ENCODE measurements at places on chromosomes 5 and 9. TPM values are rescaled to one million over a fixed set of nuclear protein-coding genes. Genes with fewer than 3 reads are reported as not detected.

The TSTD2 gene
- total RNA-seq, result 45.7 TPM

DNA sequence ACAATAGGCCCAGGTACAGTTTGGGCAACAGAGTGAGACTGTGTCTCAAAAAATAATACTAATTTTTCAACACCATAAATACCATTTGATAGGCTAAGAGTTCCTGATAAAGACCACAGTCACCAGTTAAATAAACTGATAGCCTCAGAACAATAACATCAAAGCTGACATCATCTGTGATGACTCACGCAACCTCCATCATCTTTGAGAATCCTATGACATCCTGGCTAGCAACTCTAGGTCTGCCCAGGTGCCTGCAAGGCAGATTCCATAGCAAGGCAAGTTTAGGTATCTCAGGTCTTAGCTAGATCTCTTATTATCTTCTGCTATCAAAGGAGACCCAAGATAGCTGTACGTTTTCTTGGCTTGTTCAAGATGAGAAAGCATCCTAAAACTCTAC, 30.5 kb upstream of the UBAP2 start:
- H3K27me3 ChIP-seq, result no peaks in the 10 kb centered on the region
- no peak overlapping the region for H3K4me3 ChIP-seq
- no peaks in the 10 kb centered on the region for H3K36me3 ChIP-seq
- no peak for DNase-seq
- H3K4me1 ChIP-seq, result peaks cover 4% of the 10 kb centered on the region
- no peak overlapping the region for H3K27ac ChIP-seq

The CNTNAP3B gene
- total RNA-seq, result 7.4 TPM

DNA sequence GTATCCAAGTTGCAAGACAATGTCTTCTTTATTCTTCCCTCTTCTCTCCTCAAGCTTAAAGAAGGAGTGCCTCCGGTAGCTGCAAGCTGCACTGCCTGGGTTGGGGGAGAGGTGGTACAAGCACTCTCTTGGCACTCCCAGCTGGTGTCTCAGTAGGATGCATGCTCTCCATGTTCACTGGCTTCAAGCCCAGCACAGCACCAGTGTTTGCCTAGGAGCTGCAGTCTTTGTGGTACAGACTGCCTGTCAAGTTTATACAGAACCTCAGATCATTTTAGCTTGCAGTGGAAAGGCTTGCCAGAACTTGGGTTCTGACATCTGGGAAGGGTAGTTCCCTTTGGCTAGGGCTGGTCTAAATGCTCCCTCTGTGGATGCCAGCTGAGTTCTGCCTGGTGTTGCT, 505.6 kb downstream of the MAN2A1 start:
- H3K4me3 ChIP-seq, result no peak overlapping the region
- DNase-seq, result no peak
- no peaks in the 10 kb centered on the region for H3K4me1 ChIP-seq
- H3K27ac ChIP-seq, result no peak overlapping the region
- H3K27me3 ChIP-seq, result no peaks in the 10 kb centered on the region

- H3K27me3 ChIP-seq, result no peaks in the 10 kb centered on the region
- no peaks in the 10 kb centered on the region for H3K4me1 ChIP-seq
- H3K4me3 ChIP-seq, result no peak overlapping the region
- H3K36me3 ChIP-seq, result no peaks in the 10 kb centered on the region
- DNase-seq, result no peak
Measured at GRCh38 chr5:56175488-56175887, 57.6 kb downstream of the ANKRD55 start.

The ANGPTL2 gene
- 5.3 TPM for total RNA-seq

The C6 gene
- total RNA-seq, result 0.74 TPM

- H3K36me3 ChIP-seq, result peaks cover 1% of the 10 kb centered on the region
- peaks cover 15% of the 10 kb centered on the region for H3K4me1 ChIP-seq
- no peak overlapping the region for H3K4me3 ChIP-seq
Measured at GRCh38 chr9:18688581-18689565, 214.9 kb downstream of the ADAMTSL1 start.

GRCh38 chr5:178069909-178070308, 43.4 kb upstream of the N4BP3 start:
- no peak overlapping the region for H3K27ac ChIP-seq
- H3K27me3 ChIP-seq, result peaks cover 12% of the 10 kb centered on the region
- DNase-seq, result no peak
- H3K4me1 ChIP-seq, result no peaks in the 10 kb centered on the region

DNA sequence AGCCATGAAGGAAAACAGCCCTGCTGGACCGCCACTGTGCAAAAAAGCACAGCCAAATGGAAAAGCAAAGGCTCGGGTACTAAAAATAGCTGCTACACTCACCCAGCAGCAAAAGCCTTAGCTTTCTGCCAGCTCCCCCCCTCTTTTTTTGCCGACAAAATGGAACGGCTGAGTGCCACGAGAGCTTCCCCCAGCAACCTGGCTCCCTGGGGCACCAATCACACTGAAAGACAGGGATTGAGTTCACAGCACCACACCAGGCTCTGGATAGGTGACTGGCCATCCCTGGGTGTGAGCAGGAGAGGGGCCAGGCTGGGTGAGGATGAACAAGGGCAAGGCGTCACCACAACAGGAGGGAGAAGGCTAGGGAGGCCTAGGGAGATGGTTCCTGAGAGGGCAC, 66.7 kb downstream of the SIL1 start:
- peaks cover 23% of the 10 kb centered on the region for H3K4me1 ChIP-seq
- H3K27me3 ChIP-seq, result no peaks in the 10 kb centered on the region

DNA sequence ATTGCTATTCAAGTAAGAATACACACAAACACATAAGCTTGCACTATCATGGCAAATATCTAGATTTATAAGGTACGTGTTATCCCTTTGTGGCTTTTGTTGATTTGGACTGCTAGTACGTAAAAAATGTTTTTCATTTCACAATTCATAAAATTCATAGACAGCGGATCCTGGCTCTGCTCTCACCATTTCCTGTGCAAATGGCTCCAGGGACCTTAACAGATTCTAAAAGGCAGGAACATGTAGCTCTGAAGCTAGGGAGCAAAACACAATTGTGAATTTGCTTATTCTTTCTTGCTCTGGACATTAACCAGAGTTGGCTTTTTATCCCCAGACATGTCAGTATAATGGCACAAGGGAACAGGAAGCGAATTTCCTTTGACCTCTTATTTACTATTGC, 1019.9 kb upstream of the WWC1 start:
- H3K27ac ChIP-seq, result no peak overlapping the region
- no peak for DNase-seq
- H3K4me1 ChIP-seq, result no peaks in the 10 kb centered on the region
- H3K36me3 ChIP-seq, result no peaks in the 10 kb centered on the region

DNA sequence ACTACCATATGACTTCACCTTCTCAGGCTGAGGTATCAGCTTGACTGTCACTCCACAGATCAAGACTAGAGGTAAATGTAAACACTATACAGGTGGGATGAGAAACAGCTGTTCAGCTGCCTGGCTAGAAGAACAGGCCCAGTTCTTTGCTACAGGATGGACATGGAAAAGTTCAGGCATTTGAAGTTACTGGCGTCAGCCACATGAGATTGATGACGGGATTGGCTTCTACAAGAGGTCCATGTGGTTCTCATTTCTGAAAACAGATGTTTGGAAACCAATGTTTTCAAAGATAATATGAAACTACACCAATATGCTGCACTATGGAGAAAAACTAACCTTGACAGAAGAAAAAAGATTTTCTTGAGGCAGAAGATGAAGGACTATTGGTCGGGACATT, 324.1 kb downstream of the CDH10 start:
- H3K36me3 ChIP-seq, result no peaks in the 10 kb centered on the region
- no peaks in the 10 kb centered on the region for H3K27me3 ChIP-seq
- no peak for DNase-seq
- no peak overlapping the region for H3K4me3 ChIP-seq
- no peaks in the 10 kb centered on the region for H3K4me1 ChIP-seq

GRCh38 chr9:38255599-38255998, 136.9 kb upstream of the ALDH1B1 start:
- DNase-seq, result no peak
- H3K4me3 ChIP-seq, result no peak overlapping the region
- H3K4me1 ChIP-seq, result no peaks in the 10 kb centered on the region
- peaks cover 4% of the 10 kb centered on the region for H3K27me3 ChIP-seq
- peaks cover 2% of the 10 kb centered on the region for H3K36me3 ChIP-seq

DNA sequence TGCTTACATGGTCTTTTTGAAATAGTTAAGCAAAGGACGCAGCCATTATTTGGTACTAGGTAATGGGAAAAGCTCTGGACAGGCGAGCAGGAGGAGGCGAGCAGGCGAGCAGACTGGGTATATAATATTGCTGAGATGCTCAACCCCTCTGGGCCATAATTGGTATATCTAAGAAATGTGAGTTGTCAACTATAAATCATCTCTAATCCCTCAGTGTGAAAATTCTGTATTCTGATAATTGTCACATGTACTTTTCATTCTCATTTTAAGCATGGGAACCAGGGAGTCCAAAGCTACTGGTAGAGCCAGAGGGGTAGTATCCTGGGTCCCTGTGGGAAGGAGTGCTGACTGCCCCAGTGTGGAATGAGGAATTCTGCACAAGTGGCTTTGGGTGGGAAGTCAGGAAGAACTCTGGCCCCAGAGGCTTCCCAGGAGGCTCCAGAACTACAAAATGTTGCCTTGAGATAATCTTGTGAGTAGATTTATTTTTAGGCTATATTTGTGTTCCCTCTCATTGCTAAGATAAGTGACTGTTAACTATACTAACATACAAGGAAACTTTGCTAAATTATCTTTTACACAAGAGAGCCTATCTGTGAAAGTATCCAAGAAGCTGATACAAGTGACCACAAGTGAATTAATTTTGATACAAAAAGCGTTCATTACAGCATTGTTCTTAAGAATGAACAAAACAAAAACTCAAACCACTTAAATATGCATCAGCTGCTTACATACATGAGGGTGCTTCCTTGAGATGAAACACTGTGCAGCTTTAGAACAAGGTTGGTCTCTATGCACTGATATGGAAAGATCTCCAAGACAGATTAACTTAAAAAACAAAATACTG, 70.5 kb upstream of the TNFAIP8 start:
- DNase-seq, result no peak
- H3K27ac ChIP-seq, result no peak overlapping the region
- H3K27me3 ChIP-seq, result no peaks in the 10 kb centered on the region
- no peak overlapping the region for H3K4me3 ChIP-seq
- no peaks in the 10 kb centered on the region for H3K36me3 ChIP-seq

GRCh38 chr5:163893281-163893680, 387.9 kb downstream of the MAT2B start:
- H3K4me3 ChIP-seq, result no peak overlapping the region
- no peaks in the 10 kb centered on the region for H3K36me3 ChIP-seq
- H3K4me1 ChIP-seq, result peaks cover 3% of the 10 kb centered on the region
- H3K27me3 ChIP-seq, result no peaks in the 10 kb centered on the region
- DNase-seq, result no peak
- H3K27ac ChIP-seq, result no peak overlapping the region

The TMEM215 gene
- not detected for total RNA-seq

DNA sequence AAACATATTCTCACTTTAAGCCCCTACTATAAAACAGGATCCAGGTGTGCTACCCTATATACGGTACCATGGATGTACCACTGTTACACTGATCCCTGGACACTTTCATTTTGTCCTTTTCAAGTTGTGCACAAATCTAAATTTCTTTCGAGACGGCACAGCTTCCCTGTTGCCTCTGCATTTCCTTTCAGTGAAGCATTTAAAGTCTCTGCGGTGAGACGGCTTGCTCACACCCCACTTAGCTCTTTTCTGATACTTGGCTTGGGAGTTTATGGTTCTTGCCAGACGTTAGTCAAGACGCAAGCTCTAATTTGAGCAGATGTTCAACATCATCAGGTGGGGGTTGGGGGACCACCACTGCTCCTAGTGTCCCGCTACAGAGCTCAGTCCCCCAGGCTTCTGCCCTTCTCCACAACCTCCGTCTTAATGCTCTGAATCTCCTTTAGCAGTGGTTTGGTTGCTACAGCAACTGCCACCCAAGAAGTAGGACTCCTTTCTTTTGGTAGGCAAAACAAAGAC, 15.8 kb downstream of the F2RL2 start:
- DNase-seq, result no peak
- peaks cover 4% of the 10 kb centered on the region for H3K4me1 ChIP-seq
- H3K4me3 ChIP-seq, result no peak overlapping the region
- H3K36me3 ChIP-seq, result no peaks in the 10 kb centered on the region
- H3K27ac ChIP-seq, result no peak overlapping the region
- H3K27me3 ChIP-seq, result no peaks in the 10 kb centered on the region

The SEMA4D gene
- 65.3 TPM for total RNA-seq
